ENCODE measurements at places on chromosomes 4 and X. TPM values are rescaled to one million over a fixed set of nuclear protein-coding genes. Genes with fewer than 3 reads are reported as not detected.

The CHIC1 gene
- 13.6 TPM for total RNA-seq

The PNMA5 gene
- total RNA-seq: not detected

The AREG gene
- total RNA-seq: 22.4 TPM

The GLOD5 gene
- not detected for total RNA-seq

The DCAF8L2 gene
- not detected for total RNA-seq

The DCAF12L1 gene
- total RNA-seq: not detected

The PITX2 gene
- total RNA-seq: 1.0 TPM

The PRAF2 gene
- 37.7 TPM for total RNA-seq

The SOD3 gene
- 380 TPM for total RNA-seq

The AR gene
- 17.9 TPM for total RNA-seq

The IQCM gene
- not detected for total RNA-seq

The NLRP2B gene
- total RNA-seq: 0.16 TPM

The TRIM75 gene
- total RNA-seq: not detected

The ADH1C gene
- 11.7 TPM for total RNA-seq

The CSAG2 gene
- not detected for total RNA-seq

The UCP1 gene
- total RNA-seq: not detected

The GUCY1B1 gene
- 24.9 TPM for total RNA-seq

The FGB gene
- not detected for total RNA-seq

The MAP3K15 gene
- total RNA-seq: not detected

The LNX1 gene
- total RNA-seq: 11.1 TPM

The C4orf54 gene
- total RNA-seq: not detected

The QDPR gene
- total RNA-seq: 22.7 TPM

The CXCL1 gene
- 4.6 TPM for total RNA-seq

The TNMD gene
- 0.36 TPM for total RNA-seq

The EGF gene
- 0.54 TPM for total RNA-seq
